ENCODE measurements at places on chromosomes 12 and 14. TPM values are rescaled to one million over a fixed set of nuclear protein-coding genes. Genes with fewer than 3 reads are reported as not detected.

The ANGEL1 gene
- polyA plus RNA-seq, result 20.3 TPM

The PLEKHH1 gene
- 1.2 TPM for polyA plus RNA-seq

The CLEC2A gene
- polyA plus RNA-seq, result not detected

The ADAMTS20 gene
- polyA plus RNA-seq, result 0.11 TPM

The ALDH2 gene
- 53.9 TPM for polyA plus RNA-seq

The GALNT9 gene
- not detected for polyA plus RNA-seq

The USP44 gene
- 1.5 TPM for polyA plus RNA-seq

The TMEM119 gene
- 39.0 TPM for polyA plus RNA-seq

The ABCD2 gene
- 0.08 TPM for polyA plus RNA-seq

The TTLL5 gene
- polyA plus RNA-seq, result 14.7 TPM

The NRXN3 gene
- polyA plus RNA-seq, result 1.5 TPM

The SRRM4 gene
- polyA plus RNA-seq, result 0.22 TPM

The RNASE7 gene
- polyA plus RNA-seq, result not detected

The CLEC6A gene
- not detected for polyA plus RNA-seq

The CCDC175 gene
- not detected for polyA plus RNA-seq

The OTUB2 gene
- not detected for polyA plus RNA-seq

The PYM1 gene
- polyA plus RNA-seq, result 20.0 TPM

Data from muscle of arm (tissue), 14 donors.